ENCODE measurements at places on chromosomes 5 and 9.

DNA sequence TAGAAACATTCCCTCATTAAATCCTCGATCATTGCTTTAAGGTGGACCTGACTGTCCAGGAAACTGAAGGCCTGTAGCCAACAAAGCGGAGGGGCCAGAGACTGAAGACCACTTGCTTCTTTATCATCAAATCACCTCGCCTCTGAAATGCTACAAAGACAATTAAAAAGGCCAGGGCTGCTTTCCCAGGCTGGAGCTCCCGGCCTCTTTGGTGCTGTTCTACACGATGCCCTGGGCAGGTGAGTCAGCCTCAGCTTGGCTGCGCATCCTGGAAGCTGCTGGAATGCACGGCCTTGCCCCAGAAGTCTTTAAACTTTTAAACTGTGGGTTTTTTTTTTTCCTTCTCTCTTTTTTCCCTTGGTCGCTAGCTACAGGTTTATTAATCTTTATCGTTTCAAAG, 46.5 kb downstream of the SH3PXD2B start:
- no peak for DNase-seq

DNA sequence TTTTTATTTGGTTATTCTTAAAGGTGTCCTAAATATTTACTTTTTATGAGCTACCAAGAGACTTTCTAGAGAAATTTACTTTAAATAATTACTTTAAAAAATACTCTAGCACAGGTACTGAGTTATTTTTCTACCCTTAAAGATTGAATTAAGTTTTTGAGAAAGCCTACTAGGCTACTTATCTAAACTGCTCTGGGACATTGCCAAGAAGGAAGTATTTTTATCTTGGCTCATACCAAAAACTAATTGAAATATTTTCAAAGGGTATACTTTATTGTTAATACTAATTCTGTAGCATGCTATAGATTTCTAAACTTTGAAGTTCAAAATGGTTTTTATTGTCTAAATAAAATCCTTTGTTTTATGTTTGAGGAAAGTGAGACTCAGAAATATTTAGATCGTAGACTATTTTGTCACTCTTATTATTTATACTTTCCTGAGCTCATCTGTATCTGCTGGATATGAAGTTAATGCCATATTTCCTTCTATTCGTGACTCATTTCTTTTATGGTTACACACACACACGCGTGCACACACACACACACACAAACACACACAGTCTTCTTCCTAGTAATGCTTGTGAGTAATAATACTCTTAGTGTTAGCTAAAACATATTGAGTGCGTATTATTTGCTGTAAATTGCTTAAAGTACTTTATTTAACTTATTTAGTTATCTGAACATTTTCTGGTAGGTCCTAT, 89.5 kb downstream of the MAN2A1 start:
- no peak for DNase-seq

GRCh38 chr5:18761801-18762200, 1127.5 kb downstream of the TAF11L14 start:
- DNase-seq, result no peak

GRCh38 chr5:115319007-115319406, 22.6 kb upstream of the CCDC112 start:
- DNase-seq, result no peak

- no peak for DNase-seq
Measured at GRCh38 chr5:150057052-150057451, 29.3 kb downstream of the CSF1R start.

DNA sequence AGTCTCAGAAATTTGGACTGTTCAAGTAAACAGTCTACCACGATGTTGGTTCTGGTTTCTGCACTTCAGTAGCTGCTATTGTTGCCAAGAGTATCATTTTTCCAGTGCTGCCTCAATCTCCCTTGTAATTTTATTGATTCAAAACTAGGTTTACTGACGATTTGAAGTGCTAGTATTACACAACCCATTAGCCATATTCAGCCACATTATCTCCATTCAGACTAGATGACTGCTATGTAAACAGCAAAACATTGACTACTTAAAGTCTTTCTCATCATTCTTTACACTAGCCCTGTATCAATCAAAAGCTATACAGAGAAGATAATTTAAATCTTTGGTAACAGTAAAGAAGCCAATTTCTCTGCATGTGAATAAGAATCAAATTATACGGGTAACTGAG, 102.0 kb upstream of the TSLP start:
- no peak for DNase-seq

GRCh38 chr5:156327296-156327695, 332 bp downstream of the SGCD start:
- no peak for DNase-seq

DNA sequence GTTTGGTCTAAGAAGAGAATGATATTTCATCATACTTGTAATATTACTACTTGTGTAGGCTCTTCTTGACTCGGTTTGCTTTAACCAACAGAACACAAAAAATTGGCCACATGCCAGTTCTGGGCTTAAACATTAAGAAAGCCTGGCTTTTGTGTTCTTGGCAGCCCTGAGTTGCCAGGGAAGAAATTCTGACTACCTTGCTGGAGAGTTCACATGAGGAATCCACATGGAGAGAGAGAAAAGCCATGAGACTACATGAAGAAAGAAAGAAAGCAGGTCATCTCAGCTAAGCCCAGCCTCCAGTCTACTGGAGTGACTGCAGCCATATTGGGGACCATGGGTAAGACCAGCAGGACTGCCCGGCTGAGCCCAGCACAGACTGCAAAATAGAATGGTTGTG, 524.8 kb downstream of the RAB3C start:
- no peak for DNase-seq

- DNase-seq, result no peak
Measured at GRCh38 chr5:143078971-143079370, 308.8 kb downstream of the ARHGAP26 start.

DNA sequence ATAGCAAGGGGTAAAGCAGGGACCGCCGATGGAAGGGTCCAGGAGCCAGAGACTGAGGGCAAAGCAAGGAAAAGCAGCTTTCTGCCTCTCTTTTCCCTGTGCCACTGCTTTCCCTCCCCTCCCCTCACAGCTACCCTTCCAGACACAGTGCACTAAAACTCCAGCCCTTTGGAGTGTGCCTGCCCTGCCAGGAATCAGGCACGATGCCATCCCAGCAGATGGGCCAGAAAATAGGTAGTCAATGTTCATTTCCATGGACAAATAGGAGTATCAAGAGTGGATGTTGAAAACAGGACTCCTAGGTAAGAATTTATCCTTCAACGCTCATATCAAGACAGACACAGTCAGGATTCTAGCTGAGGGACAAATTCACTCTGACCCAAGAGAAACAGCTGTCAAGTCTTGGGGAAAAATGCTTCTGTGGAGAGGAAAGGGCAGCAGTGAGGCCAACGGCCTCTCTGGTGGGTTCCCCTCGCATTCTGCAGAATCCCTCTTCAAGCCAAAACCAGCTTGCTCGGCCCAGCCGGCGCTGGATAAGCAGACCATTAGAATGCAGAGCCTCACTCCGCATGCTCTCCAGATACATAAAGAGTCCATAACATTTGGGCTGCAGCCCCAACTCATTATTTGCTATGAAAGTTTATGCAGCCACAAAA, 138.0 kb downstream of the CAAP1 start:
- no peak for DNase-seq

DNA sequence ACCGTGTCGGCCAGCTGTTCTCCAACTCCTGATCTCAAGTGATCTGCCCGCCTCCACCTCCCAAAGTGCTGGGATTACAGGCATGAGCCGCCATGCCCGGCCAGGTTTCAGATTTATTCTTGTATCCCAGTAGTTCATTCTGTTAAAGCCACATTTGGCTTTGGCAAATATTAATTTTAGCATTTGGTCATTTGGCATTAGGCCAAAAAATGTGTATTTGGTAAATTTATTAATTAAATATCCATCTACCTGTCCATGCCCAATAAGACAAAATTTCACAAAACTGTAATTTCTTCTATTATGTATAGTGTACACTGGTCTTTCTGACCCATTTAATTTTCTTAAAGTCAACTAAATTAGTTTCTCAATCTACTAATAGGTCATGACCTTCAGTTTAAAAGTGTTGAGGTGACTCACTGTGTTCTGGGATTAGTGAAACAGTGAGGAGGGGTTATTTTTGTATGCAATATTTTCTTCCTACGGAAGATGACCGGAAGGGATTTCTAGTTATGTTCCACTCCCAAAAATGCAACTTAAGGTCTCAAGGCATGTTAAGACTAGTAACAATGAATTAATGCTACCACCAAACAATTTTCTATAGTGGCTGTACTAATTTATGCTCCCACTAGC, 21.0 kb downstream of the OSTF1 start:
- DNase-seq, result no peak

DNA sequence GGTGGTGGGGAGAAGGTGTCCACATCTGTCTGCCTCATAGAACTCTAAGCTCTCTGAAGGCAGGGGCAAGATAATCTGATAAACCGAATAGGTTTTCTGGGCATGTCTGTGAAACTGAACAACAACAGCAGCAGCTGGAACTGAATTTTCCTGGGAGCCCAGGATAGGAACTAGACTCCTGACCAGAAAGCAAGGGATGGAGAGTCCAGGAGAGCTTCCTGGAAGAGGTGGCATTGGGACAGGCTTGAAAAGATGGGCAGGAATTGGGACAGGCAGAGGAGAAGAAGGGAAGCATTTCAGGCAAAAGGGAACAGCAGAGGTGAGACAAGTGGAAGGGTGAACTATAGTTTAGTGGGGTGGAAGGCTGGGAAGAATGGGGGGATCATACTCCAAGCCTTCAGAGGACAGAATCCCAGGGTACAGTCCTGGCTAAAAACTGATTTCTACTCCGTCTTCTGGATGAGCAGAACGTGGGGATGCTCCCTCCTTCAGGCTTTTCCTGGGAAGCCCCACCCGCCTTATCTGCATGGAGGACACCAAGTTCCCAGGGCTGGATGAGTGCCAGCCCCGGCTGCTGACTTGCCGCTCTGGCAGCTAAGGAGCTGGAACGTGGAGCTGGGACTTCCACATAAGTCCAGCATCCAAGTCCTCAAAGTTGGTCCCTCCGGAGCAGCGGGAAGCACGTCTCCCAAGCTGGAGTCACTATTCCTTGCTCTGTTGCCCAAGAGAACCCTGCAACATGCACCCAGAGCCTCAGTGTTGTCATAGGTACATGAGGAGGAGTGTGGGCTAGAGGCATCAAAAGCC, 13.9 kb upstream of the KIF12 start:
- no peak for DNase-seq

- DNase-seq, result no peak
Measured at GRCh38 chr9:5578018-5578697, 50.7 kb upstream of the RIC1 start.

Data from CD4-positive, alpha-beta T cell treated with Interleukin-2 at 100 ng/mL for 4 hours (primary cell).